ENCODE measurements at places on chromosomes 11 and 22.
A peak's percentile ranks its signal among the peaks of the same experiment; 100 is the strongest.

DNA sequence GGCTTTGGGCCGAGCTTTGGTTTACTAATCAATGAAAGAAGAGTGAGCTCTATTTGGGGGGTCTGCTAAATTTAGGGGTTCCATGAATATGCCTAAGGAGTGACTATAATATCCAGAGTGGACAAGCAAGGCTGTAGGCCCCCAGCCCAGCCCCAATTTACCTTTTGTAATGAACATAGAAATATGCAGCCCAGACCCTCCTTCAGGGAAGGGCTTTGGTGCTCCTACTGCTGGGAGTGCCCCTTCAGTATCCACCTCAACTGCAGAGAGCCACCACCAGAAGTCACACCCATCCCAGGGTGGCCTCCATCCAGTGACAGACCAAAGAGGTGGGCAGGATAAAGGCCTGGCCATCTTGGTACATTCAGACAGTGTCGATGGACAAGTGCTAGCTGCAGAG lies 43.1 kb downstream of the CHST1 start:
- DNase-seq, result no peak

- no peak for DNase-seq
Measured at GRCh38 chr22:23393721-23394320, 186.3 kb downstream of the IGLL1 start.

- DNase-seq, result peak; percentile 40
Measured at GRCh38 chr22:18075720-18076497, 1.9 kb upstream of the PEX26 start.

- DNase-seq, result peak; percentile 47
Measured at GRCh38 chr22:44351685-44352377, 39.1 kb upstream of the SHISAL1 start.

DNA sequence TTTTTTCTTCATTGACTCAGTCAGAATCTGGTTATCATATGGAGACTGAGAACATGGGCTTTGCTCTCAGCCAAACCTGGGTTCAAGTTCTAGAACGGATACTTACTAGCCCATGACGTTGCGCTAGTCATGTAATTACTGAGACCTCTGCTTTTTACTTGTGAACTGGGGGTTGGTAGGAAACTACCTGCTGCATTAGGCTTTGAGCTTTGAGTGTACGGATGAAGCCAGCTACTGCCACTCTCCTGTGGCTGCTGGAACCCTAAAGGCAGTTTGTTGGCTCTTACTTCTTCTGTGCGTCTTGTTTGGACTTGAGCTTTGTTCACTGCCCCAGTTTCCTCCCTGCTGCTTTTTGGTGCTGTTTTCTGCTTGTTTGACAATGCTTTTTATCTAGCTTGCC lies 18.1 kb downstream of the PPP6R2 start:
- DNase-seq, result no peak

- no peak for DNase-seq
Measured at GRCh38 chr11:15145615-15146014, 30.9 kb downstream of the INSC start.

DNA sequence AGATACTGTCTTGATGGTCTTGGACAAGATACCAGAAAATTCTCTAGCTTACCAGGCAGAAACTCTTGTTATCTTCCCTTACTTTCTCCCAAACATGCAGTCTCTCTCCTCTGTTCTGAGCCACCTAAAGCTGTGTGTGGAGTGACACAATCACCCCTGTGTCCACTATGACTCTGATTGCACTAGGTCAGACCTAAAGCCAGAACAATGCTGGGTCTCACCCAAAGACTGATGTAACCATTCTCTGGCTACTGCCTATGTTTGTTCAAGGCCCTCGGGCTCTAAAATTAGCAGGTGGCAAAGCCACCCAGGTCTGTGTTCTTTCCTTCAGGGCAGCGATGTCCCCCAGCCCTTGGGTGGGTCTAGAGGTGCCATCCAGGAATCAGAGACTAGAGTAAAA lies 200.5 kb downstream of the KCNA4 start:
- DNase-seq, result no peak

DNA sequence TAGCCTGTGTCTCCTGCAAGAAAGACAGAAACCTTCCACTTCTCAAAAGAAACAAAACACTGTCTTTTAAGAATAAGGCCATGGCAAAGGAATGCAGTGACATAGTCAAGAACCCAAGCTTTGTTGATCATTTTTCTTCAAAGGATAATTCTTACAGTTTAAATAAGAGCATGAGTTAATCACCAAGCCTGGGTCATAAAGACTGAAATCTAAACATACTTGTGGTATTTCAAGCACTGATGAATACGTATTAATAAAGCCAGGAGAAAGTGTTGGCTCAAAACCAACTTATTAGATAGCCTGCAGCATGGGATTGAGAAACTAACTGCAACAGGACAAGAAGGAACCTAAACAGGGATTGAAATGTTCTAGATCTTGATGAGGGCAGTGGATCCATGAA lies 143.3 kb upstream of the MTNR1B start:
- no peak for DNase-seq

DNA sequence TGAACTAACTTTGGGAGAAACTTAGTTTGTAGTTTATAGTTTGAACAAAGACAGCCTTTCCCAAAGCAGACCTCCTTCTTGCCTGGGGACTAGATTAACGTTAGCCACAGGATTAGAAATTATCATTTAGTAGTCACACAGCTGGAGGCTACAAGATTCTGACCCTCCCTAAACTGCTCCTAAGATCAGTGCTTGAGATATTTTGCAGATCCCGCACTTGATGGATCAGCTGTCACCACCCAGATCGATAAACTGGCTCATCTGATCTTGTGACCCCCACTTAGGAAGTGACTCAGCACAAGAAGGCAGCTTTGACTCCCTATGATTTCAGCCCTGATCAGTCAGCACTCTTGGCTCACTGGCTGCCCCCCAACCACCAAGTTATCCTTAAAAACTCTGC lies 1.6 kb downstream of the SLC22A24 start:
- DNase-seq, result no peak

GRCh38 chr22:26502688-26503561 lies 9.3 kb downstream of the TFIP11 start:
- DNase-seq, result peak; percentile 49

Data from WERI-Rb-1 (cell line).